ENCODE measurements at places on chromosomes 5 and 9.

- no peak for DNase-seq
Observed at GRCh38 chr5:58440901-58441460, 18.9 kb downstream of the PLK2 start.

GRCh38 chr5:87242242-87242641 is 25.4 kb upstream of the RASA1 start:
- DNase-seq, result no peak

DNA sequence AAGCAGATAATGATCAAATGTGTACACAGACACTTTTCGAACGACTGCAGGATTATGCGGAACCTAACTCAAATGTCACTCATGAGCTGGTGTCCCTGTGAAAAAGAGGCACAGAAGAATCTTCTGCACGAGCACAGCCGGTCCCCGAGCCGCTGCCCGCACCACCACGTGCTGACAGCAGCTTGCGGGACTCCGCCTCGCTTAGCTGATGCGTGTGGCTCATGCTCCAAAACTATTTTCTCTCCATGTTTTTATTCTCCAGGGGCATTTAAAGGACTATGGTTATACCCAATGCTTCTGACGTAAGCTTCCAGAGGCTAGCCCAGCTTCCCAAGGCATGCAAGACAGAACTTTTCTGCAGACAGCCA is 9.5 kb downstream of the SEC16A start:
- no peak for DNase-seq

GRCh38 chr5:114727358-114727757 is 365.5 kb downstream of the KCNN2 start:
- DNase-seq, result no peak

GRCh38 chr5:83563631-83564030 is 92.1 kb downstream of the VCAN start:
- no peak for DNase-seq

DNA sequence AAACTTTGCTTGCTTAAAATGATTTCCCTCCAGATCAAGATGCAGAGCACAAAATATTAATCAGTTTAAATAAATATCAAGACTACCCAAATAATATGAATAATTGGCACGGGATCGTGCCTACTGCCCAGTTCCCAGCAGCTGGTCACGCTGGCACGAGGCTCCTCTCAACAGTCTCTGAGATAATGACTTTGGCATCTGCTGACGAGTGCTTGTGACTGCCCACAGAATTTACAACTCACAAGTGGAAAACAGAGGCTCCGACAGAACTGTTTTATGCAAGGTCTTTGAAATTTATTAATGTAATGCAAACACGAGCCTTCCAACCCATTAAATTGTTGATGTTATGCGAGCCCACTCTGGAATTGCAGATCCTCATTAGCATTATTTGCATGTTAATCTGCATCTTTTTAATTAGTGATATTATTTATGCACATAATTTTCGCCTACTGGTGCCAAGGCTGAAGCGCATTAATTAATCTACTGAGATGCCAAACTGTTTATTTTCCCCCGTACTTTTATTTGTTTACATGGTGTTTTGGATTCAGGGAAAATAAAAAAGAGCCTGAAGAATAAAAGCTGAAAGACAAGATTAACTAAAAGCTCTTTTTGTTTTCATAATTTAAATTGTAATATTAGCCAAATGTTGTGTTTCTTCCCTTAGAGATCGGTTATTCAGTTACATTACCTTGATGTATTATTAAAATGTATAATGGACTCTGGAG is 369.3 kb upstream of the IRX1 start:
- no peak for DNase-seq

DNA sequence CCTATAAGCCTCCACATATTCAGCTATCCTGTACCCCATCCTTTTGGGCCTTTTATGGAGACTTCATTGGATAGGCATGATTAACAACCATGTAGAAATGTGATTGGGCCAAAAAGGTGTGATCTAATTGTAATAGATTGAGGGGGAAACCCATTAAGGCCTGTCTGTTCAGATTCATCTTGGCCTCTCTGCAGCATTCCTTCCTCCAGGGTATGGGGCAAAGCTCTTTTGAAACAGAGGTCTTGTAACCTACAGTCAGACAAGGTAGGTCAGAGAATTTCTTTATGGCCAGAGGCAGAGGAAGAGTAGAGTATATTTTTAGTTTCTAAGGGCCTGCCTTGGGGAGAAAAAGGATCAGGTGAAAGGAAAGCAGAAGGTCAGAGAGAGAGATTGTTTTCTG is 98.5 kb downstream of the INVS start:
- DNase-seq, result no peak

GRCh38 chr9:102506406-102506805 is 488.7 kb upstream of the CYLC2 start:
- no peak for DNase-seq

DNA sequence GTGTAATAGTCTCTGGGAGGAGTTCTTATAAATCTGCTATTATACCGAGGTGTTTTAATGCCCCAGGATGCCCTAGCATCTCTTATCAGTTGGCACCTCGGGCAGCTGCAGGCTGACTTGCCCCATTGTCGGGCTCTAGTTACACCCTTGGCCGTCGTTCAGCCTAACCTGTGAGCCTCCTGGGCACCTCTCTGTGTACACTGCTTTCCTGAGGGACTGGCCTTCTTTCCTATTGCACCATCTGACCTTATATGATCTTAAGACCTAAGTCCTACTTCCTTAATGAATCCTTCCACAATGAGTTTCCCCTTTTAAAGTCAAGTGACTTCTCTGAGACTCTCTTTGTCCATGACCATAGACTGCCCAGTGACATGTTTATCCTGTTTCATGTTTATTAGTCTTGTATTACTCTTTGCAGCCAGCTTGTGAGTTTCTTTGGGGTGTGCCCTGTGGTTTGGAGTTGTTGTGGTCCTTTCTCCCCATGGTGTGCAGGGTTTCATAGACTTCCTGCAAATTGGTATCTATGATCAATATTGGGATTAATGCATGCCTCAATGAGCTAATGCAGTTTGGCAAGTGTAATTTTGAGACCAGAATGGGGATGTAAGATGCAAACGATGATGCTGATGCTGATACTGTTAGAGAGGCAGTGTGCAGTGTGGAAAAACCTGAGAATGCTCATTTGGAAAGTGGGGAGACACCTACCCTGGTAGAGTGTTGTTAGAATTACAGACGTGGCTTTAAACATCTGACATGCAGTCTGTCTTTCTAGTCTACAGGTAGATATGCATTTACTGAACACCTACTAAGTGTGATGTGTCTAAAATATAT is 4.9 kb downstream of the DAPK1 start:
- DNase-seq, result no peak
